ENCODE measurements at places on chromosomes 3 and 15.
A peak's percentile ranks its signal among the peaks of the same experiment; 100 is the strongest.

- no peak for DNase-seq
These were observed 84.6 kb upstream of the SLC7A14 start for GRCh38 chr3:170670504-170670903.

DNA sequence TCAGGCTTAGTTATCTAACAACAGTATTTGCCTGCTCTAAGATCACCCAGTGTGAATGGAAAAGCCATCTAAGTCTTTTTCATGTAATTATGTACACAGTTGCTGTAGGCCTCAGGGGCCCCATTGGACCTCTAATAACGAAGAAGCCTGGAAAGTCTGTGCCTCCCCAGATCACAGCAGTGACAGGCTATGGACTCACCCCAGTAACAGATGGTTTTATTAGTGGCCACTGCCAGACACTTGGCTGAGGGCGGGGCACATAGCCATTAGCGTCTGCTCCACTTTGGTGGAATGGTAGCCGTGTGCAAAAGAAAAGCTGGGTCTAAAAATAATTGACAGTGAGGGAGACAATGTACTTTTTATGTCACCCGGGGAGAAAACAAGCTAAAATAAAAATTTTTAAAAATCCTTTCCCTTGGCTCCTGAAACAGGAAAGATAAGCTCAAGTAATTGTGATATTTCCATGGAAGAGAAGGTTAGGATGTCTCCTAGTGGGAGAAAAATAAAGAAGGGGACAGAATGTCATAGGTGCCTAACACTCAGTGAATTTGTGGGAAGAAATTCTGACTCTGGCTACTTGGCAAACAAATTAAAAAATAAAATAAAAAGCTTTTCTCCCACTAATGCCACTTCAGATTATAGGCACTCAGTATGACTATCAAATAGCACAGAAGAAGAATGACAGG lies 44.3 kb upstream of the ZNF385D start:
- no peak for DNase-seq

- DNase-seq = no peak
These were observed 60.4 kb downstream of the PLAAT1 start for GRCh38 chr3:193301433-193301832.

- no peak for DNase-seq
These were observed 2.5 kb upstream of the C3orf38 start for GRCh38 chr3:88147261-88147660.

DNA sequence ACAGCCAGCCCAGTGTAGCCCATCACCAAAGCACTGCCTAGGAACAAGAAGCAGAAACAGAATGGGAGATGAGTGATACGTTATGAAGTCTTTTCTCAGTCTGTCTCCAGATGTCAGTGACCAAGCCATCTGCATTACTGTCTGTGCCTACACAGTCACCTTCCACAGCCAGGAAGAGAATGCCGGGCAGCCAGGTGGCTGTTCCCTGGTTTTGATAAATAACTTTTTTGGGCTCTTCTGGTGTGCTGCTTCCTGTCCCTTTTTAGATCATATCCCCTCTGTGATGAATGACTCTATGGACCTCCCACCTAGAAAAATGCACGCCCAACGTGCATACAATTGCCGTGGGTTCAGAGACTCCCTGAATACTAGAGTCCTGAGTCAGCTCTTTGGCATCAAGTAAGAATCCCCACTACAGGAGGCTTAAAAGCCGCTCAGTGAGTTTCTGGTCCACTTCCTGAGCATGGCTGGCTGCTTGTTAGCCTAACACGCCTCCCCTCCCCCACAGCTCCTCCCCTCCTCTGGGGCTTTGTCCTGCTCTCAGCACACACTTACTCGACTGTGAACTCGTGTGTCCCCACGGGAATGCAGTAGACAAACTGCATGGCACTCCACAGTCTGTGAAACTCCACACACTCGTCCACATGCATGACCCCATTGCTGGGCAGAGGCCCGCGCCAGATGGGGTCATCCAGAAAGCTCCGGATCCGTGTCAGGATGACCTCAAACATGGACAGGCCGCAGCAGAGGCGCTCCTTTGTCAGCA lies 34.7 kb downstream of the NIPA2 start:
- DNase-seq = no peak

DNA sequence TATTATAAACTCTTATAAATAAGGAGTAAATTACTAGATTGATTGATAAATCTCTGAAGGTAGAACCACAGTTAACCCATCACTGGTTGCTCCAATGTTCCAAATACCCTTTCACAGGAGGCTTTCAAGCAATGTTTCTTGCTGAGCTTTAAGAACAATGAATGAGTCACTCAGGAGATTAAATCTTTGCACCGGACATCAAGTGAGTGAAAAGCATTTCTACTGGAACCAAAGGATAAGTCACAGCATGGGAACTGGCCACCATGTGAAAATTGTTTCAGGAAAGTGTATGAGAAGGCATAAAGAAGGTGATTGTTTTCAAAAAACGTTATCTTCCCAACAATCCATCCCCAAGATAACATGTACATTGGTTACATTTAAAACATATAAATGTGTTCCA lies 90.6 kb downstream of the CNTN3 start:
- no peak for DNase-seq

GRCh38 chr3:102132370-102132769 lies 283.1 kb downstream of the NFKBIZ start:
- DNase-seq = no peak

GRCh38 chr15:90154861-90155626 lies 46.1 kb upstream of the SEMA4B start:
- DNase-seq = no peak

GRCh38 chr3:138188013-138188730 lies 1.1 kb downstream of the ARMC8 start:
- no peak for DNase-seq

GRCh38 chr3:37691213-37691830 lies 170.4 kb upstream of the CTDSPL start:
- DNase-seq = no peak

GRCh38 chr15:96690733-96691132 lies 360.2 kb downstream of the NR2F2 start:
- DNase-seq = no peak

DNA sequence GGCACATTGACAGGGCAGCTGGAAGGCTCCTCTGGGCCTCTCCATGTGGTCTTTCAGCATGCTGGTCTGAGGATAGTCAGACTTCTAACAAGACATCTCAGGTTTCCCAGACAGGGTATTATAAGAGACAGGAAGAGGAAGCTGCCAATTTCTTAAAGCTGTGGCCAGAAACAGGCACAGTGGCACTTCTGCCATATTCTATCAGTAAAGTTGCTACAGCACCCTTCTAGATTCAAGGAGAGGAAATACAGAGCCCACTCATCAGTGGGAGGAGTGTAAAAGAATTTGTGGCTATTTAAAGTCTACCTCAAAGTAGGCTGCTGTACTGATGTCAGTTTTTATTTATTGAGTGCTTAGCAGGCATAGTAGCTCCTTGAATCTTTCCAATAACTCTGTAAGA lies 55.5 kb downstream of the BTD start:
- no peak for DNase-seq

GRCh38 chr3:185813691-185814215 lies 11.1 kb downstream of the IGF2BP2 start:
- DNase-seq = no peak

- DNase-seq = no peak
These were observed 207.7 kb downstream of the NAALADL2 start for GRCh38 chr3:175066617-175067415.

DNA sequence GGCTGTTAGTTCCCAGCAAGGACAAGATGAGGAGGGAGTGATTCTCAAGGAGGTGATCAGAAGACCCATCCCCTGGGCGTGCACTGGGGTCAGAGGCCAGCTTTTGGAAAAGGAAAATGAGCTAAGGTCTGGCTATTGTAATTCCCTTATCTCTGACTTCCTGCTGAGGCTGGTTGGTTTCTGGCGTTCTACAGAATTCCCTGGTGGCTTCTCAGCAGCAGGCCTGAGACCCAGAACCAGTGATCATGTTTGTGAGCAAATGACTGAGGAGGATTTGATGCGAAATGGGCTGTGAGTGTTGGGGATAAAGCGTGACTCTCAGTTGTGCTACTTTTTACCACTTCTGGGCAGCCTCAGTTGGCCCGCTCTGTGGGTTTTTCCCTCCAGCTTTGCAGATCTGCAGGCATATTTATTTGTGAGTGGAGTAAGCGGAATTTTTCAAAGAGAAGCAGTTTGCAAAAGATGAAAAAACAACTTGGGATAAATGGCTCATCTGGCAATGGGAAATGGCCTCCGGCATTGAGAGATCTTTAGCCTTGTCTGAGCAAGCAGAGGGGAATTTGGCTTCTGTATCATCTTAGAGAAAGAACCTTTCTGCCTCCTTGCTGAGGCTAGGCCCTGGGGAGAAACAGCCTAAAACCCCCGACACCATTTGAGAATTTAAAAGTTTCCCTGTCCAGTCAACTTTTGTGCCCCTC lies 102.7 kb downstream of the SLCO3A1 start:
- DNase-seq = no peak

GRCh38 chr3:62051506-62051905 lies 321.8 kb downstream of the FEZF2 start:
- no peak for DNase-seq

DNA sequence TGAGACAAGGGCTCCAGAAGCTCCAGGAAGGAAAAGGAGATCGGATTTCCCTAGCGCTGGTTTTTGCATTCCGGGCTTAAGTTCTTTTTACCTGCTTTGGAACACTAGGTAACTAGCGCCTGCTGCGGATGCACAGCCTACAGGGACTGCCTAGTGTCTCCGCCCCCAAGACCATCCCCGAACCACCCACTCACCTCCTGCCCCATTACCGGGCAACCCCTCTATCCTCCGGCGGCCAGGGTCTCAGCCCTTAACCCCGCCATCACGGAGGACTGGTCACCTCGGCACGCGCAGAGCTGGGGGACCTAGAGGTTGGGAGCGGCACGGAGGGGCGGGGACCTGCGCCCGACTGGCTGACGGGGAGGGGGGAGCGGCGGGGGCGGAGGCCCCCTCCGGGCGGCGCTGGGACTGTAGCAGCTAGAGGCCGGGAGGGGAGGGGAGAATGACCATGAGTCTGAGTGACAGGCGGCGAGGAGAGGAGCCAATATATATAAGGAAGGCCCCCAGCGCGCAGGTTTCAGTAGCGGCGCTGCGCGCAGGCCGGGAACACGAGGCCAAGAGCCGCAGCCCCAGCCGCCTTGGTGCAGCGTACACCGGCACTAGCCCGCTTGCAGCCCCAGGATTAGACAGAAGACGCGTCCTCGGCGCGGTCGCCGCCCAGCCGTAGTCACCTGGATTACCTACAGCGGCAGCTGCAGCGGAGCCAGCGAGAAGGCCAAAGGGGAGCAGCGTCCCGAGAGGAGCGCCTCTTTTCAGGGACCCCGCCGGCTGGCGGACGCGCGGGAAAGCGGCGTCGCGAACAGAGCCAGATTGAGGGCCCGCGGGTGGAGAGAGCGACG lies at the start of gene DLL4:
TSS of gene DLL4 (plus strand) at position 520 of the 839 bp plus-strand sequence. CDS start 329 bp downstream, outside the sequence.
- peak; percentile 51 for DNase-seq

DNA sequence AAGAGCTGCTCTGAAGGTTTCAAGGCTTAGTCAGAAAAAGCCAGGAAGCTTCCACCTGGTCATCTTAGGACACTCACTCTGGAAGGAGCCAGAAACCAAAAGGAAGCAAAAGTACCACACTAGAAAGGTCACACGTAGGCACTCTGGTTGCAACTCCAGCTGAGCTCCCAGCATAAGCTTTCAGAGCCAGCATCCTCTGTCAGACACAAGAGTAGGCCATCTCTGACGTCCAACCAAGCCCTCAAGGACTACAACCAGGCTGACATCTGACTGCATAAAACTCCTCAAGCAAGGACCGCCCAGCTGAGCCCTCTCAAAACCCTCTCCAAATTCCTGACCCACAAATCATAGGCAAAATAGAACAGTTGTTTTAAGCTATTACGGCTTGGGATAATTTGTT lies 12.8 kb downstream of the SH3BP5 start:
- no peak for DNase-seq

- DNase-seq = no peak
These were observed 665 bp downstream of the TM4SF18 start for GRCh38 chr3:149332771-149333170.

DNA sequence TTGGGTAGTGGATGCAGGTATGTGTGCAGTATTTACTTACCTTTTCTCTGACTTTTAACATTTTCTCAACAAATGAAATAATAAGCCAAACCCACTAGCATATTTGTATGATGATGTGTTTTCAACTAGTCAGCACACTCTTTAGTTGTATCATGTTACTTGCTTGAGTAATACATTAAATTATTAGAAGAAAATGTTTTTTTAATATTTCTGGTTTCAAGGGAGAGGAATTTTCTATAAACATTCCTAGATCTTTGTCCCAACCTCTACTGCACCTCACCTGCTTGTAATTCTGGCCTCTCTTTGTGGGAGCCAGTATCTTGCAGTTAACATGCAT lies 161.8 kb upstream of the CBLB start:
- no peak for DNase-seq

- no peak for DNase-seq
These were observed 20.1 kb upstream of the TM2D3 start for GRCh38 chr15:101672298-101672697.

- no peak for DNase-seq
These were observed 364.1 kb downstream of the CGGBP1 start for GRCh38 chr3:87694678-87695077.

GRCh38 chr3:123072564-123072963 lies 5.7 kb downstream of the PDIA5 start:
- no peak for DNase-seq

- no peak for DNase-seq
These were observed 25.7 kb upstream of the MYLK start for GRCh38 chr3:123909785-123910184.

GRCh38 chr15:62430056-62430455 lies 265.0 kb upstream of the C2CD4B start:
- no peak for DNase-seq

DNA sequence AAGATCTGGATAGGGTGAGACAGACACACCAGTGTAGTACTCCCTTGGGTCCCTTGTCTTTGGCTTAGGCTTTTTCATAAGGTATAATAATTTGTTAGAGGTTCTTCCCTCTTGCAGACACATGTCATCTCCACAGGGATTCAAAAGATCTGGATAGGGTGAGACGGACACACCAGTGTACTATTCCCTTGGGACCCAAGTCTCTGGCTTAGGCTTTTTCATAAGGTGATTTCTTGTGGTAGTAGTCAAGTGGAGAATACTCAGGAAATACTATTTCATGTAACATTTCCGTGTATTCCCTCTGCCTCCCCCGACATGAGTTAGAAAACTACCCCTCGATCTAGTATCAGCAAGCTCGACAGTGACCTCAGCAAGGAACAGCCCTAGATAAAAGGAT lies 954 bp upstream of the MAPKBP1 start:
- DNase-seq = no peak

GRCh38 chr3:32397941-32398340 lies 6.3 kb downstream of the CMTM7 start:
- no peak for DNase-seq
